ENCODE measurements at places on chromosomes 7 and 10. TPM values are rescaled to one million over a fixed set of nuclear protein-coding genes. Genes with fewer than 3 reads are reported as not detected.

DNA sequence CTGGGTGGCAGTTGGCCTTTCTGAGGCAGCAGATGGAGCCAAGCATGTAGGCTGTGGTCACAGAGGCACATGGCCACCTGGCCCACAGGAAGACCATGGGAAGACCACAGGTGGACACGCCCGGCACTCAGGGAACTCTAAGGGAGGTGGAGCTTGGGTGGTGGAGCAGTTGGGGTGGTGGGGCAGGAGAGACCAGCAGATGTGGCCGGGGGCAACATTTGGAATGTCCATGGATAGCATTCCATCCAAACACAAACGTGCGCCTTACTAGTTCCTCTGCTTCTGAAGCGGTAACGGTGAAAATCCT lies 290.9 kb downstream of the PTPRN2 start:
- no peak for DNase-seq

- no peak for DNase-seq
These were observed 50.2 kb downstream of the KCNMA1 start for GRCh38 chr10:77587416-77587790.

DNA sequence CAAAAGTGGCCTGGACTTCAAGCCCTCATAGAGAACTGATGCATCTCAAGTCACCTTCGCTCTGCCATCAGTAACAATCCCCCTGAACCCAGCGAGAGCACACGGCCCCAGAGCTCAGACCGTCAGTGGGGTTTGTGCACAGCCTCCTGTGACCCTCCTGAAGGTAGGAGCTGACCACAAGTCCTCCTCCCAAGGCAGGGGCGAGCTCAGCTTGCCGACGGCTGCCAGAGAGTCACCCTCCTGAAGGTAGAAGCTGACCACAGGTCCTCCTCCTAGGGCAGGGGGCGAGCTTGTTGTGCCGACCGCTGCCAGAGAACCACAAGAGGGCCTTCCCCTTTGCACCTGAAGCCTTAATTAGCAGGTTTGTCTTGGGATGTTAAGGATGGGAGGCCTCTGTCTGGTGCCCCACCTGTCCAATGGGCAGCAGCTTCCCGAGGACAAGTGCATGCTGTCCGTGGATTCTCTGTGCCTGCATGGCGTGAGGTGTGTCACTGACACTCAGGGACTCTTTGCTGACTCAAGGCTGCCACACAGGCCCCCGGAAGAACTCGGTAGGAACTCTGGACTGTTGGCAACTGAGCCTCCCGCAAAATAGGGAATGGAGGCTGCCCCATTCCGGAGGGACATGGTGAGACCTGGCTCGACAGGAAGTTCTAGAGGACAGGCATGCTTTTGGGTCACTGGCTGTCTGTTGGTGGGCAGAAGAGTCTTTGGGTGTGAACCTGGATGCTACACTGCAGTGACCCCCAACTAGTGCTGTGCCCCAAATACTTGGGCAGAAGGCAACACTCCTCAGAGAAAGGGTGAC lies 487.4 kb downstream of the DNAJB6 start:
- DNase-seq, result no peak

Gene ANKRD30A
- total RNA-seq, result not detected

- no peak for DNase-seq
These were observed 68.5 kb downstream of the LRRC4 start for GRCh38 chr7:127962589-127963361.

Gene C10orf62
- not detected for total RNA-seq

DNA sequence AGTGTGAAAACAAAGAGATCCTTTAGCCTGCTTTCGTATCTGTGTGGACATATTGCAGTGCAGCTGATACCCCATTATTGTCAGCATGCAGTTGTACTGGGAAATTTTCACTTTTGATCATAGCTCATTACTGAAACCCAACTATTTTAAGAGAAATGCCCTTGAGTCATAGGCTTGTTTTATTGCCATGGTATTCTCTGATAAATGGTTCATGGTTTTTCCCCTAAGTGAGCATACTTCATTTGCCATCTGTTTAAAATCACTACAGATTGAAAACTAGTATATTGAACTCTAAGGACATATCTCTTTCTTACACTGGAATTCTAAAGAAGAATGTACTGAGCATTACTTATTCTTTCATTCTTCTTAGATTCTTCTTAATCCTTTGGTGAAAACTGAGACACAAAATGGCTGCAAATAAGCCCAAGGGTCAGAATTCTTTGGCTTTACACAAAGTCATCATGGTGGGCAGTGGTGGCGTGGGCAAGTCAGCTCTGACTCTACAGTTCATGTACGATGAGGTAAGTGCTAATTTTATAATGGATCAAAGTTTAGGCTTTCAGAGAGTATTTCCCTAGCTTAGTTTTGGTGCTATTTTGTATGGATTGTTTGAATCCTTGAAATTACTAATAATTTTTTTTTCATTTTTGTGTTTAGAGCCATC lies 63.0 kb downstream of the RALA start:
- DNase-seq, result no peak

Gene STEAP1B
- total RNA-seq, result 0.37 TPM

DNA sequence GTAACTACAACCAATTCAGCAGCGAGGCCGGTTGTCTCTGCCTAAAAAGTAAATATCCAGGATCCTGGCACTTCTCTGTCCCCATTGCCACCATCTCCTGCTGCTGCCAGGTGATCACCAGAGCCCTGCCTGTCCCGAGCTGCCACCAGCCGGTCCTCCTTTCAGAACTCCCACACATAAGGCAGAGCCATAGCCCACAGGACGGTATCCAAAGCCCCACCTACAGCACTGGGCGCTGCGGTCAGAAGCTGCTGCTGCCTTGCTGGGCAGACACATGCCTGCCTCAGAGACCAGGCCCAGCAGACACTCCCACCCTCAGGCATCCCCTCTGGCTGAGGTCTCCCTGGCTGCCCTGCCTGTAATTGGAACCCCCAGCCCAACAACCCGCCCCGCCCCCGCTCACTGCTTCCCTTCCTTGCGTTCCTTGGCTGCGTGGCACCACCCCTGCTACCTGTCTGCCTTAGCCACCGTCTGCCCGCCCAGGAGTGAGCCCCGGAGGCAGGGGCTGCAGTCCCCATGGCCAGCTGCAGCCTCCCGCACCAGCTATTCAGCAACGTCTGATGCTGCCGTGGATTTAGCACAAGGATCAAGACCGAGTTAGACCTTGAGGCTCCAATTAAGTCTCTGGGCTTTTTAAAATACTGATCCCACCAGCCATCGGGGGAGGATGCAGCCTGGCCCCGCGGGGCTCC lies 100.7 kb downstream of the CYTH3 start:
- no peak for DNase-seq

Gene FAM13C
- not detected for total RNA-seq

- DNase-seq, result no peak
These were observed 5.4 kb upstream of the STK17A start for GRCh38 chr7:43577485-43577951.

DNA sequence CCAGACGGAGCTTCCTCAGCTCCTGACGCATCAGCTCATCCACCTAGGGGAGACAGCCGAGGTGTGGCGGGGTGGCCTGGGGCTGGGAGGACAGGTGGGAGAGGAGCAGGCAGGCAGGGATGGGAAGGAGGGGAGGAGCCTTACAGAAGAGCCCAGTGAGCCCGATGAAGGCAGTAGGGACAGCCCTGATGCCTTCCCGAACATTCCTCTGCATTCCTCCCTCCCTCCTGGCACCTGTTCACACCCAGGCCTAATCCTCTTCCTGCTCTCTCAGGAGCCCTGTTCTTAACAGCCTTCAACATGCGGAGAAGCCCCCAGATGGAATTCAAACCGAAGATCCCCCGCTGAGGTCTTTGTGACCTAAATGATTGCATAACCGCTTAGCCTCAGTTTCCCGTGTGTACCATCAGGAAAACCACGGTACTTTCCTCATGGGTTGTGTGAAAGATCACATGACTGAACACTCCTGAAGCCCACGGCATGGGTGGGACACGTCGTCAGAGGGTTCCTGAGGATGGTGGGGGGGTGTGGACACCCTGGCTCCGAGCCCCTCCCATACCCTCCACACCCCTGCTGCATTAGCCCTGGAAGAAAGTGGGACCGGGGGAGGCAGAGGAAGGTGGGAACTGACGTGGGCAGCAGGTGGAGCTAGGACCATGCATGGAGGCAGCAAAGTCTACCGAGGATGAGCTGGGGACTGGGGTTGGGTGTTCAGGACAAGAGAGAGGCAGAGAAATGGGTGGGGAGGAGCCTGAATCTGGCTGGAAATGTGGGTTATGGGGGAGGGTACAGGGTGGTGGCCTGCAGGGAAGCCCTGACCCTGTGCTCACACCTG lies 8.8 kb upstream of the ASB10 start:
- no peak for DNase-seq

- no peak for DNase-seq
These were observed 82.9 kb downstream of the SEMA3D start for GRCh38 chr7:85103962-85104361.

DNA sequence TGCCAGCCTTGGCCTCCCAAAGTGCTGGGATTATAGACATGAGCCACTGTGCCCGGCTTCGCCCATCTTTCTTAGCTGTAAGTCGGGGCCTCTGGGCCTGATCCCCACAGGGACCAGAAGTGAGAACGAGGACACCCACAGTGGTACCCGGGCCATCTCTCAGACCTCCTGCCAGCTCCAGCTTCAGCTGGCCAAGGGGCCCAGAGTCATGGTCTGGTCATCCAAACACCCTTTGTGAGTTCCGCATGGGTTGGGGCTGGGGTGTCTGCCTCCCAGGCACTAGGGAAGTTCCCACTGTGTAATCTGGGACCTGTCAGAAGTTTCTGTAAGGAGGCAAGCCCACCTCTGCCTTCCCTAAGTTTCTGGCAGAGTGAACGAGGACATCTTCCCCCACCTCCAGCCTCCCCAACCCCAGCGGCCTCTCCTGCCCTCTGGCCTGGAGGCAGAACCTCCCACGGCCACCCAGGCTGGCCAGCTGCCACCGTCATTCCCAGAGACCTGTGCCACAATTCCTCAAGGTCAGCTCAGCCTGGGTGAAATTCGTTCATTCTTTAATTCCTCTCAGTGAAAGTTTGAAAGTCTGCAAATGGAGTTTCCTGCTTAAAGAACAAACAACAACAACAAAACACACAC lies 19.5 kb upstream of the FOXL3 start:
- no peak for DNase-seq

DNA sequence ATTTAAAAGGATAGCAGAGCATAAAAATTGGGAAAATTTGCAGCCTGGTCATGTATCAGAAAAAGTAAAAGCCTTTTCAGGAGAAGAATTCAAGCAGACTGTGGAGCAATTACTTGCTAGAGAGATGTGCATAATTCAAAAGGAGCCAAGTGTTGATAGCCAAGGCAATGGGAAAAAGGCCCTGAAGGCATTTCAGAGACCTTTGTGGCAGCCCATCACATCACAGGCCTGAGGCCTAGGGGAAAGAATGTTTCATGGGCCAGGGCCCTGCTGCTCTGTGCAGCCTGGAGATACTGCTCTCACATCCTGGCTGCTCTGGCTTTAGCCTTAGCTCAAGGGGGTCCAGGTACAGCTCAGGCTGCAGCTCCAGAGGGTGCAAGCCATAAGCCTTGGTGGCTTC lies 152.9 kb downstream of the MAGI2 start:
- DNase-seq, result no peak

GRCh38 chr7:17266565-17266964 lies 31.9 kb upstream of the AHR start:
- DNase-seq, result no peak

DNA sequence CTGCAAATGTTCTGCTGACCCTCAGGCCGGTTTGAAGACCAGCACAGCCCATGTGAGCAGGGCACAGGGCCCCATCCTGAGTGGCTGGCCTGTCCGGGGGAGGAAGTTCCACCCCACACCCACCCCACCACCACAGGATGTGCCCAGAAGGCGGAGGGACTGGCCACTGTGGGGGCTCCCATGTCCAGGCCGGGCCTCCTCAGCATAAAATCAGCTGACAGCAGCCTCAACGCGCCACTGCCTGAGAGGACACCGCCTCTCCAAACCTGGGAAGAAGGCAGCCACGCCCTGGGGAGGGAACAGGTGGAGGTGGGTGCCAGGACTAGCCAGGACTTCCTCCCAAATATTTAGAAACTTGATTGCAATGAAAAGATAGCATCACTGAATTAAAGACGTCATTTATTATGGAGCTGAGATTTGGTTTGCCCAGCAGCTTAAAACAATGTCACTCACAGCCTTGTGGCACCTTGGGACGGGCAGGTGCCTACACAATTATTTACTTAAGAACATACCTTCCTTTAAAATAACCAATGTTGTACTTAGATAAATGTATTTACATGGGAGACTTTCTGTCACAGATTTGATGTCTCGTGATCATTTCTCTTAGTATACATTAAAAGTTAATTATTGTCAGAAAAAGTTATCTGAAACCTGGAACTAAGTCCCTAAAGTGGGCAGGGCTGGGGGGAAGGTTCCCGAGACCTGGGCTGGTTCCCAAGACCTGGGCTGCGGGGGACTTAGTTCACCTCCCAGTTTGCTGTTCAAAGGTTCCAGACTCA lies 27.3 kb upstream of the FAM20C start:
- DNase-seq, result no peak

Data from activated CD8-positive, alpha-beta memory T cell treated with anti-CD3 and anti-CD28 coated beads, Interleukin-2, amount 10 ng/mL, durations not matched to agents 7 days and 5 days (primary cell).